Fibroblast of mammary gland (primary cell): ENCODE measurements at places on chromosomes 2 and 18.
A peak's percentile ranks its signal among the peaks of the same experiment; 100 is the strongest.

GRCh38 chr18:62523631-62524439, 1.0 kb downstream of the ZCCHC2 start:
- DNase-seq: peak; percentile 45

DNA sequence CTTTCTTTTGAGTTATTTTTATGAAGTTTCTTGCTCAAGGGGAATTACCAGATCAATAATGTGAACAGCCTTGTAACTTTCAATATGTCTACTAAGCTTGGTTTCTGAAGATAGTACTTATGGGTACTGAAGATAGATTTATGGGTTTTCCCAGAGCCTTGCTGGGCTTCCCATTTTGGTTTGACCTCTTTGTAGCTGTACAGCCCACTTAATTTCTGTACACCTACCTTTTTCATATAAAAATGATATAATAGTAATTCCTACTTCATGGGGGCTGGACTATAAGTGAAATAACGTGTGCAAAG, 22.2 kb downstream of the IL1R2 start:
- DNase-seq: no peak

DNA sequence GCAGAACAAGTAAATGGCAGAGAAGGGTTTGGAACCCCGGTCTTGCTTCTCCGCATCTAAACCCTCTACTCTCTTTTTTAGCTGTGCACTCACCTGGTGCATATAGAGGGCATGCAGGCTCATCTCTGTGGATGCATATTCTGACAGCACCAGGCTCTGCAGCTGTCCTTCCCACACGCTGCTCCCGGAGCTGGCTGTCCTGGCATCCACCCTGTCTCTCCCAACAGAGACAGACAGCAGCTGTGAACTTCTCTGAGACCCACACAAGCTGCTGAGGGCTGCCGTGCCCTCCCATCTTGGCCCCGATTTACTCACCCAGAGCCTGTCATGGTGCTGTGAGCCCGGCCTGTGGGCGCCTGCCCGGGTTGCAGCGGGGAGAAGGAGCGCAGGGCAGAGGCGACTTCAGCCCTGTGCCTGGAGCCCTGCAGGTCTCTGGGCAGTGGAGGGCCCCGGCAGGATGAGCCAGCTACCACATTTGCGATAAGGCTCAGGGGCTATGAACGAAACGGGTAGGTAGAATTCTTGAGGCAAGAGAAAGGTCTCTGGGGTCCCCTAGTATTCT, 3.3 kb upstream of the ABCB6 start:
- no peak for DNase-seq

- DNase-seq: peak; percentile 12
Measured at GRCh38 chr2:32591669-32592463, 36.0 kb upstream of the TTC27 start.

GRCh38 chr18:43877616-43878321, 600.5 kb upstream of the SYT4 start:
- DNase-seq: no peak

DNA sequence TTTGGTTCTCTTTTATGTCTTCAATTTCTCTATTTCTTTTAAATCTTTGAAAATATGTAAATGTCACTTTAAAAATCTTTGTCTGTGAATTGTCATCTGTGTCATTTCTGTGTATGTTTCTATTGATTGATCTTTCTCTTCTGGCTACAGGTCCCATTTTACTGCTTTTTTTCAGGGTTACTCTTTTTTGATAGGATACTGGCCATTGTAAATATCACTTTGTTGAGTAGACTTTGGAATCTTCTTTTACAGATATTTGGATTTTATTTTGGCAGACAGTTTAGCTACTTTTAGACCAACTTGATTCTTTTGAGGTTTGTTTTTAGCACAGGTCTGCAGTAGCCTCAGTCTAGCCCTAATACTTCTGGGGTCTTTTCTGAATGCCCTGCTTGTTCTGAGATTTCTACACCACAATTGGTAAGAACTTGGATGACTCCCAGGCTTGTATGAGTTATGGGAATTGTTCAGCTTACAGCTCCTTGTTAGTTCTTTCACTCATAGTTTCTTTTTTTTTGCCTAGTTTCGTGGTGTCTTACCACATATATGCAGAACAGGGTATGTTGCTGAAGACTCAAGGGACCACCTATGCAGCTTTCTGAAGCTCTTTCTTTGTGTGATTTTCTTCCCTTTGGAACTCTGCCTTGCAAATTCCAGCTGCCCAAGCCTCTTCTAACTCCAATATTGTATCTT, 122.2 kb downstream of the QPCT start:
- peak; percentile 11 for DNase-seq

DNA sequence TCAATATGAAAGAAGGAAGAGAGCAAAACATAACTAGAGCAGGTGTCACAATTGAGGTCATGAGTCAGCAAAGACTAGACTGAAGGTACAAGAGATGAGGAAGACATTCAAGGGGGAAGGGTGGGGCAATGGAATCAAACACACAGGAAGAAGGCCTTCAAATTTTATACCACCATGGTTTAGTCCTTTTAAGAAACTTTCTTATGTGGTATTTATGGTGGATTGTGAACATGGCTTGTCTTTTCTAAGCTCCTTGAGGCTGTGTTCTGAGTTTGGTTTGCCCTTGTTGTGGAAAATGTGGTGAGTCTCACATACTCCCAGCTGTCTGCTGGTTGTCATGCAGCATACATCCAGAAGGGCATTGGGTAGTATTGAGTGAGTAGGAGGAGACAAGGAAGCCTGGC, 62.1 kb downstream of the NABP1 start:
- peak; percentile 30 for DNase-seq

DNA sequence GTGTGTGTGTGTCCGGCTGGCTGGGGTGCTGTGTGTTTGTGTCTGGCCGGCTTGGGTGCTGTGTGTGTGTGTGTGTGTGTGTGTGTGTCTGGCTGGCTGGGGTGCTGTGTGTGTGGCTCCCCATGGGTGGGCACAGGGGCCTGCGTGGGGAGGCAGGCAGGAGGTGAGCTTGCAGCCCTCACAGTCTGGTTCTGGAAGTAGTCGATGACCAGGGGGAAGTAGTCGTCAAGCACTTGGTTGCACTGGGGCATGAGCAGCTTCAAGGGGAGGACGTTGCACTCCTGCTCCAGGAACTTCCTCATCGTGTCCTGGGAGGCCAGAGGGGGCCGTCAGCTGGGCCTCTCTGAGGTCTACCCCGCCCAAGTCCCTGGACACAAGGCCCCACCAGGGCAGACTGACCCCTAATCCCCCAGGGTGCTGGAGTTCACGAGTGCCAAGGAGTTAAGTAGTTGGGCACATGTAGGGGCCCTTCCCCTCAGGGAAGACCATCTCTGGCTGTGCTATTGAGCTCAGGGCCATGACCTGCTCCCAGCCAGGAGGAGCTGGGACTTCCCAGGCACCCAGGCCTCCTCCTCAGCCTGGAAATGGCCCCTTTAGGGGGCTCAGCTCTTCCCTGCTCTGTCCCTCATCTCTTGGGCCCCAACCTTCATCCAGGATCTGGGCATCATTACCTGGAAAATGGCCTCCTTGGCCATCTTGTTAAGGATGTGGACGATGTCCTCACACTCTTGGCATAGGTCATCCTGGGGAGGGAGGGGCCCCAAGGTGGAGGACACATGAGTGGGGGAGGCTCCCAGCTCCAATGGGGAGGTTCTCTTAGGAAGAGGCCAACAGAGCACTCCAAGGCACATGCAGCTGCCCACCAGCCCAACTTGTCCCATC, 1.3 kb downstream of the SFTPB start:
- no peak for DNase-seq

- no peak for DNase-seq
Measured at GRCh38 chr2:240643093-240643810, 18.0 kb downstream of the GPR35 start.

- DNase-seq: no peak
Measured at GRCh38 chr2:207847807-207848544, 78.3 kb upstream of the FZD5 start.

GRCh38 chr2:168035458-168035857, 211.9 kb downstream of the STK39 start:
- DNase-seq: no peak

DNA sequence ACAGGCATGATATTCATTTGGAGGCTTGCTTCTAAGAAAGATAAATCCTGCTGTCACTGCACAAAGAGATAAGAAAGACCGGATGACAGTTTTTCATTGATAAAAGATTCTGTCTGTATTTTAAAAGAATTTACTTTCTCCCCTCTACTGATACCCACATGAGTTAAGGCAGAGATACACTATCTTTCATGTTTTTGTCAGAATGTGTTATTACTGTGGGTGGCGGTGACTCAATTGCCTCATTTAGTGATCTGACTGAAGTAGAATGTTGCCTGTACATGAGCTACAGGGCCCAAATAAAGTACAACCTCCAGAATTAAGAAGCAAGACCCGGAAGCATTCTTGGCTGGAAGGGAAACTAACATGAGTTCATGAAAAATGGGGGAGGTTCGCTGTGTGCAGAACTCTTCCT, 480.0 kb downstream of the SLC4A3 start:
- no peak for DNase-seq

GRCh38 chr2:144140891-144141290, 379.0 kb downstream of the ZEB2 start:
- no peak for DNase-seq

- DNase-seq: peak; percentile 78
Measured at GRCh38 chr18:21444465-21445212, 155.9 kb downstream of the ESCO1 start.

- no peak for DNase-seq
Measured at GRCh38 chr2:204143216-204144014, 206.9 kb downstream of the ICOS start.

DNA sequence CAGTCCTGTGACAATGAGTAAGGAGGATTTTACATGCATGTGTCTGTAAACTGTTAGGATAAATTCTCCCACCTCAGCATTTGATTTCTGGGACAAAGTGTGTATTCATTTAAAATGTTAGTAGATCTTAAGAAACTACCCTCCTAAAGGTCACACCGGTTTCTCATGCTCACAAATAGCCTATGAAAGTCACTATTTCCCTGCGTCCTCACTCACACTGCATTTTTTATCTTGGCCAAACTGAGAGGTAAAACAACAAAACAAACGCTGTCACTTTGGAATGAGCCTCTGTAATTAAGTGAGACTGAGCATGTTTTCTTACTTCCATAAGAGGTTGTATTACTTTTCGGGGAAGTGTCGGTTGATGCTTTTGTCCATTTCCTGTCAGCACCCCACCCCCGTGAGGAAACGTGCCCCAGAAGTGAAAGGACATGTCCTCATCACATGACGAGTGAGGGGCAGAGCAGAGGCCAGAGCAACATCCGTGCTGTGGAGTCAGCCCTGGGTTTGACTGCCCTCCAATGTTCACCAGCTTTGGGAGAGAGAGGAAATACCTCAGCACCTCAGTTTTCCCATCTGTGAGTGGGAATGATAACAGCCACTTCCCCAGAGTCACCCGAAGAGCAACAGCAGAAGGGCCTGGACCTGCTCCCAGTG, 3.1 kb downstream of the GYPC start:
- peak; percentile 86 for DNase-seq

GRCh38 chr2:22499082-22499839, 885.7 kb upstream of the KLHL29 start:
- DNase-seq: no peak

DNA sequence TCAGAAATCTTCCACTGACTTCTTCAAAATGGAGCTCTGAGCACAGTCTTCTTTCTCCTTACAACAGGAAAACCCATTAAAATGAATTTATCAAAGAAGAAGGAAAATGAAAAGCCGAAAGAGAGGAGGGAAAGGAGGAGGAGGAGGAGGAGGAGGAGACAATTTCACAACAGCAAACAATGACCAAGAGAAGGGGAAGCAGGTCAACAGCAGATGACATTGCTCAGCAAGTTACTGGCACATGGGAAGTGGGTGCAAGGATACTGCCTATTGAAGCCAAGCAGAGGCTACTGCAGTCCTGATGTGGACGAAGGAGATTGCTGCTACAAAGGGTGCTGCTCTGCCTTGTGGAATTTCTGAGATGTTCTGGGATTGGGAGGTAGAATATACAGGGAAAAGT, 268.2 kb upstream of the FBXO11 start:
- peak; percentile 2 for DNase-seq
